ENCODE measurements at places on chromosomes 5 and 9. TPM values are rescaled to one million over a fixed set of nuclear protein-coding genes. Genes with fewer than 3 reads are reported as not detected.

GRCh38 chr5:146179696-146180095 lies 2.8 kb downstream of the LARS1 start:
- H3K36me3 ChIP-seq, result peaks cover 24% of the 10 kb centered on the region
- no peak for DNase-seq
- H3K4me3 ChIP-seq, result peak overlapping the region; percentile 99
- peaks cover 12% of the 10 kb centered on the region for H3K4me1 ChIP-seq

DNA sequence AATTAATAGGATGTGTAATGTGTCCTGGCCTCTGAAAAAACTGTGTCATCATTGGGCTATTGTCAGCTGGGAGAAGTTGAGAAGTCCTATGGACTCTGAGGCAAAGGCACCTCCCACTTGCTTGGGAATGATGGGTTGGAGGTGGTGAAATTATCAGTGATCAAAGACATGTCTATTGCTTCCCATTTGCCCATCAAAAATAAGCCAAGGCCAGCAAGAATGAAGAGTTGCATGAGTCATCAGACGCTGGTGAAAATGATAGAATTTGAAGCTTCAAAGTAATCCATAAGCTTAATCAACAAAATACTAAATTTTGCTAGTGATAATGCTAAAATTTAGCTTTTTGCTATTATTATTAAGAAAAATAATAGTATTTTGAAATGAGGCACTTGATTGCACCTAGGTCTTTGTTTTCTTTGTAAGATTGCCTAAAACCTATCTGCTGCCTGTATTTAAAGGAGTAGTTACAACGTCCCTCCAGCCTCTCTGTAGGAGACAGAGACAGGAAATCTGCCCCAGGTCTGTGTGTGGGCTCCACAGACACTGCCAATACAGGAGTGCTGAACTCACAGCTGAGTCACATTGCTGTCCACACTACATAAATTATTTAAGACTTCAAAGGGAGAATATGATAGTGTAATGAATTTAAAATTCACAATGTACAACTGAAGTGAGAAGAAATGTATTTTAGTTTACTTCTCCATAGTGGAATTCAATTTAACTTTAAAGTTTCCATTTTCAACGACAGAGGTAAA lies 48.4 kb upstream of the APC start:
- no peak for DNase-seq
- H3K36me3 ChIP-seq, result no peaks in the 10 kb centered on the region
- no peak overlapping the region for H3K27ac ChIP-seq
- peaks cover 27% of the 10 kb centered on the region for H3K27me3 ChIP-seq

- H3K36me3 ChIP-seq, result no peaks in the 10 kb centered on the region
- H3K4me1 ChIP-seq, result no peaks in the 10 kb centered on the region
- no peak for DNase-seq
- H3K27ac ChIP-seq, result no peak overlapping the region
- no peak overlapping the region for H3K4me3 ChIP-seq
Measured at GRCh38 chr5:3615217-3615616, 19.6 kb downstream of the IRX1 start.

GRCh38 chr5:73747696-73748380 lies 121.8 kb downstream of the ARHGEF28 start:
- DNase-seq, result no peak
- no peak overlapping the region for H3K4me3 ChIP-seq
- H3K4me1 ChIP-seq, result no peaks in the 10 kb centered on the region
- H3K36me3 ChIP-seq, result no peaks in the 10 kb centered on the region
- H3K27me3 ChIP-seq, result peaks cover 12% of the 10 kb centered on the region

DNA sequence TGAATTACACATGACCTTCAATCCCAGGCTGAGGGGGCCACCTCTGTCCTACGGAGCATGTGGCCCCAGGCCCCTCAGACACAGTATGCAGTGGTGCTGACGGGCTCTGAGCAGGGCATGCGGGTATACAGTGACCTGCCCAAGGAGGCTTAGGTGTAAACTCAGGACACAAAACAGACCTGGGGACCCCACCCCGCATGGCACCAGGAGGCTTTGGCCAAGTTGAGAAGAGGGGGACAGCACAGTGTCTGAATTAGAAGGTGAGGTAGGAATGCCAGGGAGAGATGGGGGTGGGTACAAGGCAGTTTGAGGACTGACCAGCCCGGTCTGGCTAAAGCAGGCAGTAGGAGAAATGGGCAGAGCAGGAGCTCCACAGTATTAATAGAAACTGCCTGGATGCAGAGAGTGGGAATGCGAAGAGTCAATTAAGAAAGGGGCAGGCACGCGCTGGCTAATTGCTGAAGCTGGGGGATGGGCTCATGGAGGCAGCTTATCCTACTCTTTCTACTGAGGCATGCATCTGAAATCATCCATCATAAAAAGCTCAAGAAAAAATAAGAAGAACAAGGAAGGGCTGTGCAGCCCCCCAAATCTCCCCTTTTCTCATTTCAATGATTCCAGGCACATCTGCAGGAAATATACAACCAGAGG lies 109.0 kb downstream of the GABBR2 start:
- no peak overlapping the region for H3K27ac ChIP-seq
- H3K27me3 ChIP-seq, result peaks cover 2% of the 10 kb centered on the region
- H3K36me3 ChIP-seq, result no peaks in the 10 kb centered on the region
- no peaks in the 10 kb centered on the region for H3K4me1 ChIP-seq

GRCh38 chr9:33748633-33749304 lies 46.6 kb upstream of the PRSS3 start:
- H3K27me3 ChIP-seq, result peaks cover 57% of the 10 kb centered on the region
- no peak overlapping the region for H3K27ac ChIP-seq
- H3K36me3 ChIP-seq, result peaks cover 1% of the 10 kb centered on the region
- H3K4me1 ChIP-seq, result peaks cover 13% of the 10 kb centered on the region
- DNase-seq, result peak; percentile 12

DNA sequence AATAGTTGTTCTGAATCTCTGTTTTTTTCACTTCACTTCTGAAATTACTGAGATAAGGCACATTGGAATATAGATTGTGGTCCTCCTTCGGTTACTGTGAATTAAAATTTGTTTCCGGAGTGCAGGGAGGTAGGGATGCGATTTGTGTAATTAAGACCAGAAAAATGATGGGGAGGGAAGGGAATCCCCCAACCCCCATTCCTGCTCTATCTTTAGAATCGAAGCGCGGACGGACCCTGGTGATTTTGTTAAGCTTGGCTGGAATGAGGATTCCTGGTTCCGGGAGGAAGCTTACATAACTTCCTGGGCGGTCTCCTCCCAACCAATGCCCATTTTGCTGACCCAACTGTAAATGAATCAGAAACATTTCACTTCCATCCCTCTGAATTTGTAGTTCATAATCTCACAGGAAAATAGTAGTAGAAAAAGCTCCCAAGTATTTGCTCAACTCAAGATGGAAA lies 220.1 kb upstream of the MSX2 start:
- no peaks in the 10 kb centered on the region for H3K36me3 ChIP-seq
- H3K27me3 ChIP-seq, result no peaks in the 10 kb centered on the region

DNA sequence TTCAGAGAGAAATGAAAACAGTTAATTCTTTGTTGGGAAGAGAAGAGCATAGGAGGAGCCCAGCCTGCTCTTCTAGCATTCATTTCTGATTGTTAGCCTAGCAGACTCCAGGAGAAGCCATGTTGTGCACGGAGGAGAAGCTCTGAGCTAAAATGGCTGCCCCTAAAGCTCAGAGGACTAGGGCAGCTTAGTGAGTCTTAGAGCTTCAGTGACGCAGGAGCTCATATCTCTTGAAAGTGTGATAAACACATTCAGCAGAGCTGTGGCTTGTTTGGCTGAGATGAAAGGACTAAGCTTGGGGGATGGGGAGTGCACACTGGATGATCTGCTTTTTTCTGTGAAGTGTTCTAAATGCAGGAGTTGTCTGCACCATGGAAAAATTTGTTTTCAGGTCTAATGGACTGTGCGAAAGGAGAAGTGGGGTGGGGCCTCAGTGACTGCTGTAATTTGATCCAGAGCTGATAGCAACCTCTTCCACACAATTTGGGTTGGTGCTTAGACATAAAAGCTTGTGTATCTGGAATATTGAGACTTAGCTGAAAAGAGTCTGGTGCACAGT lies 58.5 kb downstream of the ZNF462 start:
- no peak overlapping the region for H3K27ac ChIP-seq
- H3K4me1 ChIP-seq, result no peaks in the 10 kb centered on the region
- H3K36me3 ChIP-seq, result no peaks in the 10 kb centered on the region
- no peak for DNase-seq
- no peaks in the 10 kb centered on the region for H3K27me3 ChIP-seq
- H3K4me3 ChIP-seq, result no peak overlapping the region

- DNase-seq, result no peak
- no peaks in the 10 kb centered on the region for H3K36me3 ChIP-seq
- H3K27ac ChIP-seq, result no peak overlapping the region
- H3K4me3 ChIP-seq, result no peak overlapping the region
Measured at GRCh38 chr5:156367597-156367996, 40.6 kb downstream of the SGCD start.

DNA sequence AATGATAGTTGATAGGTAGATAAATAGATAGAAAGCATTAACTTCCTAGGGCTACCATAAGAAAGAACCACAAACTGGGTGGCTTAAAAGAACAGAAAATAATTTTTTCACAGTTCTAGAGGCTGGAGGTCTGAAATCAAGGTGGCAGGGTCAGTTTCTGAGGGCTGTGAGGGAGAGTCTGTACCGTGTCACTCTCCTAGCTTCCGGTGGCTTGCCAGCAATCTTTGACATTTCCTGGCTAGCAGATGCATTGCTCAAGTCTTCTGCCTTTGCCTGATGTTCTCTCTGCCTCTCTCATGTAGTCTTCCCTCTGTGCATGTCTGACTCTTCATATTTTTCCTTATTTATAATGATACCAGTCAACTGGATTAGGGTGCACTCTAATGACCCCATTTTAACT lies 1132.7 kb downstream of the CDH9 start:
- no peak overlapping the region for H3K27ac ChIP-seq
- H3K27me3 ChIP-seq, result no peaks in the 10 kb centered on the region
- no peaks in the 10 kb centered on the region for H3K4me1 ChIP-seq
- H3K36me3 ChIP-seq, result no peaks in the 10 kb centered on the region

GRCh38 chr5:22928821-22929482 lies 75.8 kb upstream of the CDH12 start:
- H3K27me3 ChIP-seq, result no peaks in the 10 kb centered on the region
- H3K36me3 ChIP-seq, result no peaks in the 10 kb centered on the region
- no peak for DNase-seq
- no peak overlapping the region for H3K27ac ChIP-seq
- no peaks in the 10 kb centered on the region for H3K4me1 ChIP-seq

GRCh38 chr5:96253140-96253539 lies 179.9 kb downstream of the PCSK1 start:
- no peaks in the 10 kb centered on the region for H3K4me1 ChIP-seq
- no peak overlapping the region for H3K27ac ChIP-seq
- H3K36me3 ChIP-seq, result no peaks in the 10 kb centered on the region
- H3K27me3 ChIP-seq, result peaks cover 11% of the 10 kb centered on the region
- no peak for DNase-seq

GRCh38 chr9:15248081-15248480 lies 58.9 kb downstream of the TTC39B start:
- no peak for DNase-seq
- H3K4me1 ChIP-seq, result peaks cover 25% of the 10 kb centered on the region
- H3K27me3 ChIP-seq, result no peaks in the 10 kb centered on the region

- no peak for DNase-seq
- peak overlapping the region; percentile 47 for H3K27ac ChIP-seq
- peaks cover 15% of the 10 kb centered on the region for H3K4me1 ChIP-seq
- no peak overlapping the region for H3K4me3 ChIP-seq
- H3K27me3 ChIP-seq, result no peaks in the 10 kb centered on the region
- H3K36me3 ChIP-seq, result no peaks in the 10 kb centered on the region
Measured at GRCh38 chr9:124496075-124496449, 11.1 kb downstream of the NR5A1 start.

DNA sequence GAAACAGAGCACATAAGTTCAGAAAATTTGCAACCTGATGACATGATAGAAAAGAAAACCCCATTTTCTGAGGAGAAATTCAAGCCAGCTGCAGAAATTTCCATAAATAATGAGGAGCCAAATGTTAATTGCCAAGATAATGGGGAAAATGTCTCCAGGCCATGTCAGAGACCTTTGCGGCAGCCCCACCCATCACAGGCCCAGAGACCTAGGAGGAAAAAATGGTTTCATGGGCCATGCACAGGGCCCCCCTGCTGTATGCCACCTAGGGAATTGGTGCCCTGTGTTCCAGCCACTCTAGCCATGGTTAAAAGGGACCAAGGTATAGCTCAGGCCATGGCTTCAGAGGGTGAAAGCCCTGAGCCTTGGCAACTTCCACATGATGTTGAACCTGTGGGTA lies 118.1 kb downstream of the NR2F1-AS1 start:
- DNase-seq, result no peak
- no peaks in the 10 kb centered on the region for H3K4me1 ChIP-seq
- no peaks in the 10 kb centered on the region for H3K27me3 ChIP-seq
- H3K4me3 ChIP-seq, result no peak overlapping the region
- no peaks in the 10 kb centered on the region for H3K36me3 ChIP-seq

DNA sequence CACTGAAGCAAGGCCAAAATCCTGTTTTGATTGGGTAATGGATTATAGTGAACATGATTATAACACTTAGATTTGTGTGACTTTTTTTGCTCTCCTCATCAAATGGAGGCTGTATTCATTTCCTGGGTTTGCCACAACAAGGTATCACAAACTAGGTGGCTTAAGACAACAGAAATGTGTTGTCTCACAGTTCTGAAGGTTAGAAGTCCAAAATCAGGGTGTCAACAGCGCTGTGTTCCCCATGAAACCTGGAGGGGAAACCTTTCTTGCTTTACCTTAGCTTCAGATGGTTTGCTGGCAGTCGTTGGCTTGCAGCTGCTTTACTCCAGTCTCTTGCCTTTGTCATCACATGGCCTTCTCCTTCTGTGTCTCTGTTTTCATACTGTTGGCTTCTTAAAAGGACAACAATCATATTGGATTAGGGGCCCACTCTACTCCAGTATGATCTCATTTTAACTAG lies 32.4 kb downstream of the CDC42SE2 start:
- peak overlapping the region; percentile 30 for H3K4me3 ChIP-seq
- peaks cover 56% of the 10 kb centered on the region for H3K4me1 ChIP-seq
- DNase-seq, result no peak
- peaks cover 34% of the 10 kb centered on the region for H3K36me3 ChIP-seq

GRCh38 chr5:140242099-140242498 lies 60.8 kb downstream of the PFDN1 start:
- no peaks in the 10 kb centered on the region for H3K27me3 ChIP-seq
- H3K4me1 ChIP-seq, result peaks cover 29% of the 10 kb centered on the region

DNA sequence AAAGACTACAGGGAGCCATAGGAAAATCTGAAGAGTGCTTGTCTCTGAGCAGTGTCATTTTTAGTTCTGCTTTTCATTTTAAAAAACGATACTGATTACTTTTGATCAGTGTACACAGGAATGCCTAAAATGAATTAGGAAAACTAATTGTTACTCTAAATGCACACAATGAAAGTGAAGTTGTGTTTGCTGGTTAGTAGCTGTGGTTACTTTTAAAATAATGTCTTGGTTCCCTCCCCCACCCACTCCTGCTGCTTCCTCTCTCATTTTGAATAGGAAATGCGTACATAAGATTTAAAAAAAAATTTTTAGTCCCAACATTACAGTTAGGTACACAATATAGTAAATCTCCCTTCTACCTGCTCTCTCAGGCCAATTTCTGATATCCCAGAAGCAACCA lies 47.5 kb upstream of the PLPP1 start:
- H3K4me3 ChIP-seq, result peak overlapping the region; percentile 4
- no peaks in the 10 kb centered on the region for H3K36me3 ChIP-seq
- H3K4me1 ChIP-seq, result peaks cover 38% of the 10 kb centered on the region
- no peak for DNase-seq

- no peaks in the 10 kb centered on the region for H3K4me1 ChIP-seq
- no peak overlapping the region for H3K27ac ChIP-seq
- peaks cover 4% of the 10 kb centered on the region for H3K27me3 ChIP-seq
- DNase-seq, result no peak
Measured at GRCh38 chr5:170111088-170111785, 5.5 kb downstream of the FOXI1 start.

The RANBP3L gene
- total RNA-seq, result not detected

The PRR16 gene
- not detected for total RNA-seq

The ZBTB34 gene
- 7.5 TPM for total RNA-seq

The IER5L gene
- total RNA-seq, result 14.4 TPM

The IFNE gene
- total RNA-seq, result not detected

The FAM219A gene
- total RNA-seq, result 14.7 TPM

The SEC61B gene
- 184 TPM for total RNA-seq

The NACC2 gene
- total RNA-seq, result 3.7 TPM
